Uterine smooth muscle cell (primary cell): ENCODE measurements at places on chromosomes 1 and 21. TPM values are rescaled to one million over a fixed set of nuclear protein-coding genes. Genes with fewer than 3 reads are reported as not detected.

Gene PYHIN1
- total RNA-seq: not detected in 2 replicates

Gene AMPD1
- not detected in 2 replicates for total RNA-seq

Gene TNFRSF1B
- total RNA-seq: 8.2 and 18.3 TPM in 2 replicates

Gene PLPPR5
- total RNA-seq: 0.12 and 0.89 TPM in 2 replicates

Gene NECTIN4
- total RNA-seq: 0.11 and 0.25 TPM in 2 replicates

Gene OR2L8
- 0.25 TPM in 1 of 2 replicates, not detected in the other for total RNA-seq

Gene CDA
- total RNA-seq: 1.2 and 4.0 TPM in 2 replicates

Gene LRRIQ3
- 0.12 and 0.77 TPM in 2 replicates for total RNA-seq

Gene AGO3
- 14.1 and 20.2 TPM in 2 replicates for total RNA-seq

Gene CATSPERE
- total RNA-seq: 0.33 and 1.9 TPM in 2 replicates

Gene SPRR2F
- total RNA-seq: not detected in 2 replicates
